Suppressor macrophage treated with lipopolysaccharide for 1 hour (primary cell): ENCODE measurements at places on chromosomes 3 and 15.

DNA sequence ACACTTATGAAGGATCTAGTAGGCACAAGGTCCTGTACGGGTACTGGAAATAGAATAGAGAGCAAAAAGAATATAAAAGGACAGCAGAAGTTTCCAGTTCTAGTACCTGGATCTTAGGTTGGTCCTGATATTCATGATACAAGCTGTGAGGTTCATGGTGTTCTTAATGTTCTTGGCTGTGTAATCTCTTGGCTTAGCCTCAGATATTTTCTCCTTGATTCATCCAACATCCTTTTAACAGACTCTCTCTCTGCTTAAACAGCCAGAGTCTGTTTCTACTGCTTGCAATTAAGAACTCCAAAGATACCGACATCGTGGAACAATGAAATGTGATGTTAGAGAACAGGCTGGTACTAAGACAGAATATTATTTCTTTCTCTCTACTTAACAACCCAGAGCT lies 49.9 kb downstream of the CNTN3 start:
- no peak for DNase-seq

GRCh38 chr3:48656841-48657281 lies 5.8 kb downstream of the CELSR3 start:
- no peak for DNase-seq

- no peak for DNase-seq
Observed at GRCh38 chr15:65275104-65275727, 11.5 kb downstream of the PARP16 start.

- no peak for DNase-seq
Observed at GRCh38 chr3:186173224-186173815, 64.4 kb upstream of the ETV5 start.

GRCh38 chr3:89954137-89954536 lies 846.7 kb downstream of the EPHA3 start:
- DNase-seq: no peak

DNA sequence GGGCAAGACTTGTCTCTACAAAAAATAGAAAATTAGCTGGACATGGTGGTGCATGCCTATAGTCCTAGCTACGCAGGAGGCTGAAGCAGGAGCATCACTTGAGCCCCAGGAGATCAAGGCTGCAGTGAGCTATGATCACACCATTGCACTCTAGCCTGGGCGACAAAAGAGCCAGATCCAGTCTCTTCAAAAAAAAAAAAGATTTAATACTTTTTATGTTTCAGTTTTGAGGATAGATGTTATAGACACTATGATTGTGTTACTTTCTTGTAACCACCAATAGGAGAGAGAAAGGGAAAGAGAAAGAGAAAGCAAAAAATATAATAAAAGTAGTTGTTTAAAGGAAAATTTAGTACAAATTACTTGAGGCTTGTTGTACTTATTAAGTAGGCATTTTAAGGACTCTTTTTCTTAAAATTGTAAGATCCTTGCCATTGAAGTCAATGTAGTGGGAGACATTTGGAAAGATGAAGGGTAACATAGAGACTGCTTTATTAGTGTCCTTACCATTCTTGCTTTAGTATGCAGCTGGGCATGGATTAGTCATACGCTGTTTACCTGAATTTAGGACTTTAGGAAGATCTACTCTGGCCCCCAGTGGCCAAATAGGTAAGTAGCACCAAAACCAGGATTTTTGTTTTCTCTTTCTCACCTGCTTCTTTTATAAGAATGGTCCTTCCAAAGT lies 35.1 kb upstream of the ZDHHC23 start:
- DNase-seq: peak; percentile 29
